ENCODE measurements at places on chromosomes 13 and 19.

GRCh38 chr13:81714513-81714912 lies 1373.6 kb upstream of the SPRY2 start:
- no peak for DNase-seq

DNA sequence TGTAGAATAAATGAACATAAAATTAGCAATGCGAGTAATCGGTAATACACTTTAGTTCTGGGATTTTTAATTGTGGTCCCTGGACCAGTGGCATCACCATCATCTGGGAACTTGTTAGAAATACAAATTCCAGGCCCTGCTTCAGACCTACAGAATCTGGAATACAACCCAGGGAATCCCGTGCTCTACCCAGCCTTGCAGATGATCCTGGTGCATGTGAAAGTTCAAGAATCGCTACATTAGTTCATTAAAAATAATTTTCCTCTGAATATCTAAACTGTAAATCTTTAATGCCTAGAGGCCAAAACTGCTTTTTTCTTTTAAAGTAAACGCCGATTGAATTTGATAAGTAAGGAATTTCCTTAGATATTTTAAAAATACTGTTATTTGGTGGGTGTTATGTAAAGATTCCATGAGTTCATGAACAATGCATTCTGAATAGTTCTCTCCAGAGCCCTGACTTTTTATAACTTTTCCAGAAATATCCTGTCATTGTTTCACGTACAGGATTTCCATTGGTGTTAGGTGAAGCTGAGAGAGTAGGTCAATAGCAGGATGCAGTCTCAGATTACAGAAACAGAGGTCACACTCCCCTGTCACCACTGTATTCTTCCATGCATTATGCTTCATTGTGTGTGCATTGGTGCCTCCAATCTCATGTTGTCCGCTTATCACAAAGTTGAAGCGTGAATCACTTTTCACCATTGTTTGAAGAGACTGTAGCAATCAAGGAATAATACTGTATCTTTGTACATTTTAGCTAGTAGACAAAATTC lies 596.5 kb upstream of the KLF12 start:
- DNase-seq = no peak

GRCh38 chr19:17796838-17797423 lies 2.0 kb downstream of the B3GNT3 start:
- no peak for DNase-seq

- DNase-seq = peak; percentile 79
Observed at GRCh38 chr19:35318679-35319448, 10.1 kb upstream of the CD22 start.

- DNase-seq = no peak
Observed at GRCh38 chr13:35025314-35025713, 83.2 kb downstream of the NBEA start.

GRCh38 chr19:55613930-55614710 lies 8.7 kb downstream of the ZNF865 start:
- no peak for DNase-seq
